Activated CD8-positive, alpha-beta T cell treated with anti-CD3 and anti-CD28 coated beads, Interleukin-2, amount 10 ng/mL, durations not matched to agents 7 days and 5 days (primary cell): ENCODE measurements at places on chromosomes 7 and 10. TPM values are rescaled to one million over a fixed set of nuclear protein-coding genes. Genes with fewer than 3 reads are reported as not detected.
A peak's percentile ranks its signal among the peaks of the same experiment; 100 is the strongest.

DNA sequence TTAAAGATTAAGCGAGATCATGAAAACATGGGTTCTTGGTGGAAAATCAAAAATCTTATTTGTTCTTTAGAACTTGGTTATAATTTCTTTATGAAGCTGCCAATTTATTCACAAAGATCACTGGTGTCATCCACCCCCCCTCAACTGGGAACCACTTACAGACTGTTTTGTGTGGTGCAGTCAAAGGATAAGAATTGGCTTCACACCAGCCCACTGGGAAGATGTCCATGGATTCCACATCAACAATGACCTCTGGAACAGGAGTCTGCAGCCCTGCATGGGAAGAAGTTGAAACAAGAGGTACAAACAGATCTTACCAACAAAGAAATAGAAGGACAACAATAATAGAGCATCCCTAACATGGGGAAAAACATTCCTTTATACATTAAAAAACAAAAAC, 205.2 kb downstream of the SFMBT2 start:
- H3K4me3 ChIP-seq = no peak overlapping the region
- peaks cover 78% of the 10 kb centered on the region for H3K36me3 ChIP-seq
- H3K27ac ChIP-seq = no peak overlapping the region
- peaks cover 3% of the 10 kb centered on the region for H3K4me1 ChIP-seq
- H3K27me3 ChIP-seq = no peaks in the 10 kb centered on the region

DNA sequence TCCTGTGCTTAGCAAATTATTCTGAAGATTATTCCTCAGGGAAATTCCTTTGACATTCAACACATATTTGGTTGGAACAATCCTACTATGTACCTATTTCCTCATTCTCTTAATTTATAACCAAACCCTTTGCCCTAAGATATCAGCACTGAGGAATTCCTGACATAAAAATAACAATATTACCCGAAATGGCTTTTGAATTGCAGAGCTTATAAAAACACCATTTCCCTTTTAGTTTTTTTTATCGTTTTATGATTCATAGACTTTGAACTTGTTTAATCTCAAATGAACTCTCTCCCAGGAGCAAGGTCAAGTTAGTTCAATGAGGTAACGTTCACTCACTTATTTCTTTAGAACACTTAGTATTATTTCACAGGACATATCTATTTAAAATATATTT, 7.7 kb upstream of the ABCB1 start:
- no peaks in the 10 kb centered on the region for H3K36me3 ChIP-seq
- no peak overlapping the region for H3K4me3 ChIP-seq
- peaks cover 24% of the 10 kb centered on the region for H3K27me3 ChIP-seq
- no peak overlapping the region for H3K27ac ChIP-seq

- no peaks in the 10 kb centered on the region for H3K36me3 ChIP-seq
- H3K27ac ChIP-seq = no peak overlapping the region
- no peaks in the 10 kb centered on the region for H3K27me3 ChIP-seq
- no peak overlapping the region for H3K4me3 ChIP-seq
- H3K4me1 ChIP-seq = no peaks in the 10 kb centered on the region
- no peak for DNase-seq
These were observed 142.9 kb downstream of the VIPR2 start for GRCh38 chr7:159001811-159002210.

GRCh38 chr10:124802313-124802675, 675 bp downstream of the ABRAXAS2 start:
- DNase-seq = peak; percentile 31
- H3K4me3 ChIP-seq = peak overlapping the region; percentile 95
- H3K27ac ChIP-seq = peak overlapping the region; percentile 93
- H3K4me1 ChIP-seq = peaks cover 21% of the 10 kb centered on the region

GRCh38 chr10:28241741-28242399, 61.0 kb downstream of the MPP7 start:
- peaks cover 11% of the 10 kb centered on the region for H3K4me1 ChIP-seq
- H3K36me3 ChIP-seq = no peaks in the 10 kb centered on the region
- H3K27me3 ChIP-seq = no peaks in the 10 kb centered on the region
- no peak overlapping the region for H3K4me3 ChIP-seq

DNA sequence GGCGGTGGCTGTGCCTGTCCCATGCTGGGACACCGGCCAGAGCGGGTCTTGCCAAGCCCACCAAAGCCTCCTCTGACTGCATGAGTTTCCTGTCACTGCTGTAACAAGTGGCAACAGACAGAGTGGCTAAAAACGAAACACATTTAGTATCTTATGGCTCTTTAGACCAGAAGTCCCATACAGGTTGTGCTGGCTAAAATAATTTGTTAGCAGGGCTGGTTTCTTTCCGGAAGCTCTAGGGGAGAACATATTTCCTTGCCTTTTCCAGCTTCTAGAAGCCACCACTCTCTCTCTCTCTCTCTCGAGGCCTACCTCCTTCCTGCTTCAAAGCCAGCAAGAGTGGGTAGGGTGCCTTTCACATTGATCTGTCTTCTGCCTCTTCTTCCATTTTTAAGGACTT, 171.6 kb upstream of the PLPP4 start:
- no peak overlapping the region for H3K27ac ChIP-seq
- no peak for DNase-seq
- H3K4me1 ChIP-seq = no peaks in the 10 kb centered on the region
- H3K27me3 ChIP-seq = no peaks in the 10 kb centered on the region

- no peaks in the 10 kb centered on the region for H3K36me3 ChIP-seq
- H3K4me1 ChIP-seq = no peaks in the 10 kb centered on the region
- H3K27me3 ChIP-seq = no peaks in the 10 kb centered on the region
- H3K4me3 ChIP-seq = no peak overlapping the region
These were observed 85.2 kb downstream of the POLR1F start for GRCh38 chr7:19623676-19624075.

DNA sequence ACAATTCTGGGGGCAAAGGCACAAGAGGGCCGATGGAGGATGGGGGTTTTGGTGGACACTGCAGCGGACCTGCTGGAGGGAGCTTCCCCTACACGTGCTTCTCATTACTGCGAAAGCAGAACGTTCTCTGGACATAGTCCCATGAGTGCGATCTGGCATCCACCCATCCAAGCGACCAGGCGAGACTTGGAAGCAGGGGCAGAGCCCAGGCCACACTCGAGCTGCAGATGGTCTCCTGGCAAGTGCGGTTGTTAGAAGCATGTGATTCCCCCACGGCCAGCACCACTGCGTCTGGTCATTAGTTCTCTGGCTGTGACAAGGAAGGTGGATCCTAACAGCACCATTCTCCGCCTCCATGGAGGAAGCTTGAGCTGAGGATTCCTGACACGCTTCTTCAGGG, 118.4 kb upstream of the TCERG1L start:
- H3K36me3 ChIP-seq = no peaks in the 10 kb centered on the region
- H3K4me1 ChIP-seq = no peaks in the 10 kb centered on the region
- H3K27me3 ChIP-seq = no peaks in the 10 kb centered on the region
- H3K4me3 ChIP-seq = no peak overlapping the region
- no peak for DNase-seq
- H3K27ac ChIP-seq = no peak overlapping the region

DNA sequence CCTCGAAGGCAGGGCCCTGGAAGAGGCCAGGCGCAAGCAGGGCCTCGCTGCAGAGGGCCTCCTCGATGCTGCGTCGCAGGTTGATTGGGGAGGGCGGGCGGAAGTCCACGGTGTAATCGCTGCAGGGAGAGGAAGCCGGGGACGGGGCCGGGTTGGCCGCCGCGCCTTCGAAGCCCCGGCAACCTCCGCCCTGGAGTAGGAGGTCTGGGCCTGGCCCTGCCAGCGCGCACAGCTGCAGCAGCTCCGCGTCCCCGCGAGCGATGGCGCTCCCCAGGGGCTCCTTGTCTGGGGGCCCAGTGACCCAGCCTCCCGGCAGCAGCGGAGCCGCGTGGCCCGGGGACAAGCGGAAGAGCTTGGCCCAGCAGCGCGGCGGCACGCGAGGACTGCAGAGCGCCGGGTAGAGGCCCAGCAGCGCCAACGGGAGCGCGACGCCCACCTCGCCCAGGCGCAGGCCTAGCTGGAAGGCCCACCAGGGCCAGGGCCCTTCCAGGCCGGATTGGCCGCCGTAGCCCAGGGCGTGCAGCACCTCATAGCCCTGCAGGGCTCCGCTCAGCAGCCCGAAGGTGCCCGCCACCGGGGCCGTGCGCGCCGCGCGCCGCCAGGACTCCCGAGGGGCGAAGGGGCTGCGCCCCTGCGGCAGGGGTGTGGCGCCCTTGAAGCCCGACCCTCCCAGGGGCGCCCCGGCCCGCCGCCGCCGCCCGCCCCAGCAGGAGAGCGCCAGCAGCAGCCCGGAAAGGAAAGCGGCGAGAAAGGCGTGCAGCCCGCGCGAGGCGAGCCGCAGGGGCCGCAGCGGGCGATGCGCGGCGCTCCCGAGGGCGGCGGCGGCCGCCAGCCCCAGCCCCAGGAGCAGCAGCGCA, 7.8 kb upstream of the RBM28 start:
- no peak for DNase-seq
- H3K27ac ChIP-seq = no peak overlapping the region
- H3K4me1 ChIP-seq = peaks cover 7% of the 10 kb centered on the region
- peaks cover 51% of the 10 kb centered on the region for H3K27me3 ChIP-seq

- no peak for DNase-seq
- H3K4me3 ChIP-seq = no peak overlapping the region
- H3K4me1 ChIP-seq = no peaks in the 10 kb centered on the region
- no peak overlapping the region for H3K27ac ChIP-seq
- peaks cover 8% of the 10 kb centered on the region for H3K36me3 ChIP-seq
These were observed 9.8 kb upstream of the DLX6 start for GRCh38 chr7:96995406-96996110.

Gene AKR1D1
- total RNA-seq = not detected

Gene GRM8
- total RNA-seq = not detected

Gene CHST3
- not detected for total RNA-seq

Gene VAX1
- not detected for total RNA-seq

Gene TM9SF3
- 73.1 TPM for total RNA-seq

Gene TMEM273
- total RNA-seq = 24.4 TPM
